A172 (cell line): ENCODE measurements at places on chromosomes 12 and 14. TPM values are rescaled to one million over a fixed set of nuclear protein-coding genes. Genes with fewer than 3 reads are reported as not detected.

CLEC9A gene
- not detected in 2 replicates for total RNA-seq

DNA sequence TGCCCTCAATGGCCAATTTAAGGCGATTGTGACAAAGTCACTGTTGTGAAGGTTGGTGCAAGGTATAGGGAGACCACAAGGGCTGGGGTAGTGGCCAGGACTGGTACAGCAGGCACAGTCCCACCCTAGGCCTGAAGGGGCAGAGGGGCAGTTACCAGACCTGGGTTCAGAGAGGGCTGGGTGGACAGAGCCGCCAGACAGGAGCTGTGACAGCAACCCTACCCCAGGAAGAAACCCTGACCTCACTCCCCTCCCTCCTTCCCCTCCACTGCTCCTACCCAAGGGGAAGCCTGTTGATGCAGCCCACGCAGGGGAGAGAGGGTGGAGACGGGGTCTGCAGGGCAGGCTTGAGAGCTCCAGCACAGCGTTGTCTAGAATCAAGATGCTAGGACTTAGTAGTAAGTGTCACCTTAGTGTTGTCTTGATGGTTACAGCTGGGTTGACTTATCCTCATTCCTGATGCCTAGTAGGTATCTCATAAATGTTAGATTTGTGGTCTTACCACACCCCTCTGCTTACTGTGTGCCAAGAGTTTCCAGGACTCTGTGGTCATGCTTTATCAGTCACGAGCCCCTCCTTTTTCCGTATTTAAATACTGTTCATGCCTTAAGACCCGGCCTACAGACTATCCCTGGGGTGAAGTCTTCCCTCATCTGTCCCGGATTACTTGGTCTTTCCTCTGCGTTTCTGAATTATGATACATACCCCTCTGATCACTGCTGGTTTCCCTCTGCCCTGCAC is 14.4 kb downstream of the EML1 start:
- DNase-seq: peak; percentile 47

DNA sequence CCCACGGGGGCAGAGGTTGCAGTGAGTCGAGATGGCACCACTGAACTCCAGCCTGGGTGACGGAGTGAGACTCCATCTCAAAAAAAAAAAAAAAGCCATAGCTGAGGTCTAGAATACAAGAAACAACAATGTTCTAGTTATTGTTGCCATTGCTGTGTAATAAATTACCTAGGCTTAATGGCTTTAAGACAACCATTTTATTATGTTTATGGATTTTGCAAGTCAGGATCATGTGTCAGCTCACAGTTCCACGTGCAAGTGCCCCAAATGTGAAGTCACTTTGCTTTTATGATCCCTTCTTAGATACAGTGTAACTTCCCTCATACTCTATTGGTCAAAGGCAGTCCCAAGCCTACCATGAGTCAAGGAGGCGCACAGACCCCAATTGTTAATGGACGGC is 49.5 kb upstream of the RIC8B start:
- no peak for DNase-seq

- no peak for DNase-seq
Measured at GRCh38 chr12:79532907-79533288, 157.9 kb downstream of the PAWR start.

SDSL gene
- 12.9 and 13.6 TPM in 2 replicates for total RNA-seq

DNA sequence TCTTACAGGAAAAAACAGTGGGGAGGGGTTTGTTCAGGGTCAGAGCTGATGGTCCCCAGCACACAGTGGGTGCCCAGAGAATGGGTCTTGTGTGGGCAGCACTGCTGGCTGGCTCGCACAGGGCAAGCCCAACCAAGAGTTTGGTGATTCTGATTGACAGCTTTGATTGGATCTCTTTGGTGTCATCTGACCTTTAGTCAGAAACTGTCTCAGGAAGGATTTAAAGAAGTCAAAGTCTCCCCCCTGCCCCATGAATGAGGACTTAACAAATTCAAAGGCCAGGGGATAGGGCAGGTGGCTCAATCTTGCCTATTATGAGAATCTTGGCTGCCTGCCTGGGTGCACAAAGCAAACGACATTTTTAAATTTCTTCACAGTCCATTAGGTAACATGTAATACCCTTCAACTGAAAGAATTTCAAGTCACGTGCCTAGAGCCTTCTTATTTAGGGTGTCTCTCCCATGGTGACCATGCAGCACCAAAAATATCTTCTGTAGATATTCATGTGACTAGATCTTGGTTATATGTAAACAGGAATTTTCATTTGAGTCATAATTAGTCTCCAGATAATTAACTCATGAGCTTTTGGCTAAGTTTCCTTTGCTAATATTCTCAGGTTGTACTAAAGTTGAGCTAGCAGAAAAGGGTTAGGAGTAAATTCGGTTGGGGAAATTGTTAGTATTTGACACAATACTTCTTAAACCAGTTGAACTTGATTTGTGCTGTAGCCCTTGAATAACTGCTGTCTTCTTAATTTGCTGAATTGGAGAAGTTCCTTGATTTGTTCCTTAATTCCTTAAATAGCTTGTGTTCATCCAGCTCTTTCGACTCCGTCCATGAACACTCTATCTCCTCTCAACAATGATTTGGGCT is 54.5 kb upstream of the HECTD1 start:
- DNase-seq: peak; percentile 3

- DNase-seq: no peak
Measured at GRCh38 chr12:40561395-40561966, 130.8 kb upstream of the CNTN1 start.

GSC gene
- not detected in 2 replicates for total RNA-seq

OTX2 gene
- not detected in 2 replicates for total RNA-seq

DNA sequence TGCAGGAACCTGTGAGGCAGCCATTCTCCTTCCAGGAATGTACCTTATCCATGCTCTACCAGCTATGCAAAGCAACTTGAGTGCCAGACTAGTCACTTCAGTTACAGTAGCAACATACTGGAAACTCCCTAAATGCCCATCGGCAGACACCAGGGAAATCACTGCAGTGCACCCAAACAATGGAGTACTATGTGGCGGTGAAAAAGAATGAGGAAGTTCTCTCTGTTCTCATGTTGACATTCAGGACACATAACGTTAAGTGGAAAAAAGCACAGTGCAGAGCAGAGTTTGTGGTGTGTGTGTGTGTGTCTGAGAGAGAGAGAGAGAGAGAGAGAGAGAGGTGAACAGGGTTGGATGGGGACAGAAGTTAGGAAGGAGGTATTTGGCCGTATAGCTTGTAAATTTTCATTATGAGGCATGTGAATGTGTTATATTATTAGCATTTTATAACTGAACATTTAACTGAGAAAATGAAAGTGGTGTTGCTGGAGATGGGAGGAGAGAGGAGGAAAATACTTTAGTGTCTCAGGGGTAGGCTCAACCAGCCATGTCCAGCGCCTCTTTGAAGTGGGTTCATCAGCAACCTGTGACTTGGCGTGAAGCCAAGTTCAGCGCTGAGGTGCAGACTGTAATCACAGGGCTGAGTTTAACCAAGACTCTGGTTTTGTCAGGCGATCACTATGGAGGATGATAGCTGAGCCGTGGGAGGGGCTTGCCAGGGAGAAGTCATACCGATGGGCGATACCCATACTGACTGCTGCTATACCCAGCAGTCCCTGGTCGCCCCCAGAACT is 17.3 kb downstream of the TNFAIP2 start:
- no peak for DNase-seq

- no peak for DNase-seq
Measured at GRCh38 chr12:70227911-70228310, 15.3 kb upstream of the CNOT2 start.

- no peak for DNase-seq
Measured at GRCh38 chr14:27243365-27243764, 645.5 kb upstream of the NOVA1 start.

GRCh38 chr12:88310069-88310468 is 168.0 kb downstream of the TMTC3 start:
- DNase-seq: no peak

- no peak for DNase-seq
Measured at GRCh38 chr12:131535779-131536178, 175.1 kb upstream of the SFSWAP start.

DNA sequence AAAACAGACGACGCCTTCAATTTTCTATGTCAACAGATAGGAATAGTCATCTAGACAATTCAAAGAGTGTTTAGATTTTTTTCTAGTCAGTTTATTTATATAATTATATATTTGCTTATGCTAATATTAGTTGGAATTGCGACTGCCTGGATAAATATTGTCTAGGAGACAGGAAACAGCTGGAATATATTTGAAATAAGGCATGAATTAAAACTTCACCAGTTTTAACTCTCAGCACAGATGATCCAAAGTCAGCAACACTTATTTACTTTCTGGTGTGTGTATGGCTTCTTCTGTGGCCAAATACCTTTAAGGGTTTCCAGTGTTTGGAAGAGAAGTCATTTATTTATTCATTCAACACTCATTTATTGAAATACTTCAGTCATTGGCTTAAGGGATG is 1215.4 kb upstream of the USP15 start:
- DNase-seq: no peak

GPR84 gene
- total RNA-seq: not detected in 2 replicates

DNA sequence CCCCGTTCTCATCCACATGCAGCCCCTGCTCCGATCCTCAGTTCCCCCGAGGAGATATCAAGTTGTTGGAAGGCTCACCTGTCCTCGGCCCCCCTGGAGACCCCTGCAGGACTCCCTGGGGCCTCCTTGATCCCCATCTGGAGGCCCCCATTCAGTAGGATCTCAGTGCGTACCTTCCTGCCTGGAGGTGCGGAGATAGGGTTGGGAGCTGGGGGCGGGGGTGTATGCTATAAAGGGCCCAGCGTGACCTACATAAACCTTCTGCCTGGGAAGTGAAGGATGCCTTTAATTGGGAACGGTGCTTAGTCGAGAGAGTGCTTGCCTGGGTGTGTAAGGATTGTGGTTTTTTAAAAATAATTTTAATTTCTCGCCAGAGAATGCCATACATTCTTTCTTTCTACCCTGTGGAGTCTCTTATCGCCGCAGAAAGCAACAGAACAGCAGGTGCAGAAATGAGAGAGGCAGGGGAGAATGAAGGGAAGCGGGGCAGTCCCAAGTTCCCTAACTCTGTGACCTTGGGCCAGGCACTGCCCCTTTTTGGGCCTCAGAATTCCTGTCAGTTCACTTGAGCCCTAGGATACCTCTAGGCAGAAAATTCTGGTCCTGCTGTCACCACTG is 153.7 kb downstream of the TSPAN9 start:
- peak; percentile 45 for DNase-seq

SRRM4 gene
- total RNA-seq: not detected in 2 replicates

GRCh38 chr14:97120611-97121031 is 323.4 kb downstream of the VRK1 start:
- DNase-seq: no peak

GRCh38 chr12:67348683-67349082 is 79.5 kb downstream of the CAND1 start:
- DNase-seq: no peak

- peak; percentile 90 for DNase-seq
Measured at GRCh38 chr14:61553730-61554641, 141.3 kb upstream of the HIF1A start.

DNA sequence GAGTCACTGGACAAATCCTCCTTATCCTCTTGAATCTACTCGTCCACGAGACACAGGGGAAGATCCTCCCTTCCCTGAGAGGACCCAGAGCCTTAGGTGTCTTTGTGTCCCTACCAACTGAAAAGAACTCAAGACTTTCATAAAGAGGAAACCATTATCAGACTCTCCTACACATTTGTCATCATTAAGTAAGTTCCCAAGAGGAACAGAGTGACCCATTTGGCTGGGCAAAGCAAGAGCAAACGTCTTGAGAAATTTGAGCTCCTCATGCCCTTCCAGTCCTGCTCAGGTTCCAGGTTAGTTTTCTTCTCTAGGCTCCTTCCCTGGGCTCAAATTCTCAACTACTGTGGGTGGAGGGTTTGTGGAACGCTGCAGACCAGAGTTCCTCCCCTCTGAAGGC is 5.7 kb downstream of the MLF2 start:
- no peak for DNase-seq

LRFN5 gene
- total RNA-seq: not detected in 2 replicates

DNA sequence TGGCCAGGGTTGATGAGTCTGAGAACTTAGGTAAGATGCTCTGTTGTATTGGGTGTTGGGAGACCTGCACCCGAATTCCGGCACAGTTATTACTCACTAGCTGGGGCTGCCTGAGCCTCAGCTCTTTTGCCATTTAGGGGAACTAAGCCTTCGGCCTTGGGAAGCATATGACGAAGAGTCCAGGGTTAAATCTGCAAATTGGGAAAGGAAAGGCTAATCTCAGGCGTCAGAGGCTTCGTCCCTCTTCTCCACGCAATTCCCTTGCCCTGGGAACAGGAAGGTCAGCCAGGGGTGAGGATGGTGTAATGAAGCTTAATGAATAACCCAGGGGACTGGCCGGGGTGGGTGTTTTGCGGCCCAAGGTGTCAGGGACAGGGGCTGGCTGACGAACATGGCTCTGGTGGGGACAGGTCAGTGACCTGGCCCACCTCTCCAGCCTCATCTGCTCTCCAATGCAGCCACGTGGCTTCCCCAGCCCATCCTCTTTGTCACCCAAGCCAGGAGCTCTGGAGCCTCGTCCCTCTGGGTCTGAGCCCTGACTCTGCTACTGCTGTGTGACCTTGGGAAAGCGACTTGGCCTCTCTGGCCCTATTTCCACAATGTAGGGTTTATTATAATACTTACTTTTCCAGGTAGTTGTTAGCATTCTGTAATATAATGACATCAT is 3.8 kb upstream of the SDSL start:
- no peak for DNase-seq

DNA sequence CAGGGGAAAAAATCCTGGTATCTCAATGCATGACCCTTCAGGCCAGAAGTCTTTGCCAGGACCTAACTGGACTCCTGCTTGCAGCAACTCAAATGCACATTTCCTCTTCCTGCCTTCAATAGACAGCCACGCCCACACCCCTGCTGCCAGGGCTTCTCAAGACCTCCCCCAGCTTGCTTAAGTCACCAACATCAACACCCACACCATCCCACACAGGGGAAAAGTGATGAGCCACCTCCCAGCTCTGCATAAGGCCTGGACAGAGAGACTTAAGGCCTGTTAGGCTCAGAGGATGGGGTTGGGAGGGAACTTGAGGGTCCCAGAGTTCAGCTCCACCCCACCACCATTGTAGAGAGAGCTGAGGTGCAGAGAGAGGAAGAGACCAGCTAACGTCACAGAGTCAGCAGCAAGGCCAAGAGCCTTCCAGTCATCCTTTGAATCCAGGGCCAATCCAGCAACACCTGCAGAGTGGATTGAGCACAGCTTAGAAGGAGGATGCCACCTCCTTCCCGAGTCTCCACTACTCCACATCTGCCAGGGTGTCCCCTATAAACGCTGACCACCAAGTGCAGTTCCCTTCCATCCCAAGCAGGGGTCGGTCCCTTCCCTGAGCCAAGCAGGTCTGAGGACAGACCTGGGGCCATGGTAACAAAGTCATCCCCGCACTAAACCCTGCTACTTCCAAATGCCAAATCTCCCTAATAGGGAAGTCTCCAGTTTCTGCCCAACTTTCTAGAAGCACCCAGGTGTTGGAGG is 50.0 kb downstream of the KDM2B start:
- peak; percentile 75 for DNase-seq

DNA sequence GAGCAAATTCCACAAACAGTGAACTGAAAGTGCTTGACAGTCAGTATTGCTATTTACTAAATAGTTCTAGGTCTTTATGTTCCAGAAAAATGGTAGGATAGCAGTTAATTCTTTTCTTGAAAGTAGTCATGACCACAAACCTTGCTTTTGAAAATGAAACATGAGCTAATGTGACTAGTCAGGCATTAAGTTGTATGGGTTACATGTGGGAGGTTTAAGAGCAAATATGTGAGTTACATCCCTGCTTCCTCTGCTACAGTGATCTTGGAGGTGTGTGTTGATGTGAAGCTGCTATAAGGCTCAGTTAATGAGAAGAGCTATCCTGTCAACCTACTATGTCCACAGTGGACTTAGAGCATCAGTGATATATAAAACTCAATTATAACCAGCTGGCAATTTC is 741.6 kb downstream of the FSCB start:
- no peak for DNase-seq

C12orf75 gene
- 251 and 335 TPM in 2 replicates for total RNA-seq

ESR2 gene
- 0.17 TPM in 1 of 2 replicates, not detected in the other for total RNA-seq

GRCh38 chr12:45435945-45436710 is 220.2 kb downstream of the ANO6 start:
- DNase-seq: no peak
